ENCODE measurements at places on chromosomes 6 and 20.

DNA sequence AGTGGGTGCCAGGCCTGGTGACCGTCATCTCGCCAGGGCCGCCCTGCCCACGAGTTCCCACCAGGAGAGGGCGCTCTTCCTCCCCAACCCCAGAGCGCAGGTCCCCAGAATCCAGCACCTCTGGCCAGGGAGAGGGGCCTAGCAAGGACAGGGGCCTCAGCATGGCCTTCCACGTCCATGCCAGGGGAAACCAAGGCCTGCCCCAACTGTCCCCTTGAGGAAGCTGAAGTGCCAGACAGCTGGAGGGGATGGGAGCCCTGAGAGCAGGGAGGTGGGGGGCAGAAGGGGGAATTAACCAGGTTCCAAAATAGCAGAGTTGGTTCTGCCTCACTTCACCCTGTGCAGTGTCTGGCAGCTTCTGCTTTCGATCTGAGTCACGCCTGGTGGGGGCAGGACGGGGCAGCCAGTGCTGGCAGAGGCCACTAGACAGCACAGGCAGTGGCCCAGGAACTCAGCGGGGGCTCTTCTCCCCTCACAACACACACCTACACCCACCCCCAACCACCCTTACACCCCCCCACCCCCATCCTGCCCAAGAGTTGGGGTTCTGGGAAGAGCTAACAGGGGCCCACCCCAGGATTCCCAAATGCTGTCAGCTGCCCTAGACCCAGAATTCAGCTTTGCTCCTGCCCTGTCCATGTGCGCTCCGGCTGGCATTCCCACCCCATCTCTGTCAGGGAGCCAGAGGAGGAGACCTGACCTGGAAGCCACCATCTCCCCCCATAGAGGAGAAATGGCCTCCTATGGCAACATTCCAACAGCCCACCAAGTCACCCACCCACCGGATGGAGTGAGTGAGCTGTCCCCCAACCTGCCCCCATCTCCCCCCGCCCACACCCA, 29.2 kb downstream of the TFEB start:
- DNase-seq, result peak; percentile 68

- no peak for DNase-seq
These were observed 141.5 kb downstream of the MYB start for GRCh38 chr6:135322427-135323201.

GRCh38 chr6:100404051-100404450, 60.7 kb downstream of the SIM1 start:
- DNase-seq, result no peak

DNA sequence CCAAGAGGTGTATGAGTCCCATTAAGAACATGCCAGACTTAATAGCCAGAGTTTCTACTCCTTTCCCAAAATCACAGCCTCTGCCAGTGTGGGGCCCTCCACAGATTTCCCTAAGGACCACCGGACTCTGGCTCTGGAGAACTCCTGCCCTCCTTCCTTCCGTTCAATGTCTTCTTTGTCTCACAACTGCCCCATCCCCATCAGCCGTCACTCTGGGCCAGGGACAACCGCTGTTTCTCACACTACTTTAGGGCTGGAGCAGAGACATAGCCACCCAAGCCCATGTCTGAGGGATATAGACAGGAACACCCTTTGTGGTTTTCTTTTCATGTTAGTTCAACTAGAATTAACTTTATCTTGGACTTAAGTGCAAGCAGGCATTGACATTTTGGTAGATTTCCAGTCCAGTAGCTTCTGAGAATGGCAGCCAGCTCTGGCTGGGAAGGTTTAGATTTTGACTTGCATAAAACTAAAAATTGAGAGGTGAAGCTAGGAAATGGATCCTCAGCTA, 6.7 kb upstream of the ACSS1 start:
- no peak for DNase-seq

GRCh38 chr20:17622851-17623508, 53.1 kb downstream of the DSTN start:
- DNase-seq, result no peak

DNA sequence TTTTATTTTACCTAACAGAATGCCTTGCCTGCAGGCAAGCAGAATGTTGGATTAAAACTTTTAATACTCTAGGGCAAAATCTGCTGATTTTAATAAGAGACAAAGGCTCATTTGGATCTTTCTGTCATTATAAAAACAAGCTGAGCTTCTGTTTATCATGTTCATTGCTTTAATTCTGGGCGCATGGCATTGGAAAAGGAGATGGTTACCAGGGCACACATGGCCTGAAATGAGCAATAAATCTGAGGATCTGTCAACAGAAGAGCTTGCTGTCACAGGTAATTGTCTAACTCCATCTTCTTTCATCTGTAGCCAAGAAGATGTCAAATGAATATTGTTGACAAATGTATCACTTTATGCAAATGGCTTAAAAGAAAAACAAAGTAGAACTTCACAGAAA, 439.6 kb downstream of the DOK5 start:
- no peak for DNase-seq

GRCh38 chr6:25341203-25341552, 62.0 kb downstream of the CARMIL1 start:
- no peak for DNase-seq

GRCh38 chr6:108570517-108570916, 9.8 kb downstream of the FOXO3 start:
- no peak for DNase-seq

DNA sequence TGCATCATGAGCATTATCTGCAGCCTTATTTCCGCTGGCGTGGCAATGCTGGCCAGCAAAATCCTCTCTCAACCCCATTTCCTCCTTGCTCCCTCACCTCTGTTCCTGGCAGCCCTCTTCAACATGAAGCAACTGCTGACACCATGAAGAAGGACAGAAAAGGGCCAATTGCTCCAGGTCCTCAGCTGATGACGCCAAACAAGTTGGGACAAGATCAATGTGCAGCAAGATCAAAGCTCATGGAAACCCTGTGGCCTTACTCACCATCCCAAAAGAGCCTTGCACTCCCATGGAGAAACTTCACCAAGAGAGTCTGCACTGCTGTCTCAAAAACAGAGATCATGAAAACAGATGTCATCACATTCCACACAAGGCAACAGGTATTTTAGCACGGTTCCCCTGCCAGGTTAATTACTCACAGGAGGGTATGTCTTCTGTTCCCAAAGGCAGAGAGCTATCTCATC, 7.4 kb downstream of the GFOD1 start:
- DNase-seq, result no peak

GRCh38 chr6:128554302-128554701, 33.9 kb upstream of the PTPRK start:
- peak; percentile 2 for DNase-seq

DNA sequence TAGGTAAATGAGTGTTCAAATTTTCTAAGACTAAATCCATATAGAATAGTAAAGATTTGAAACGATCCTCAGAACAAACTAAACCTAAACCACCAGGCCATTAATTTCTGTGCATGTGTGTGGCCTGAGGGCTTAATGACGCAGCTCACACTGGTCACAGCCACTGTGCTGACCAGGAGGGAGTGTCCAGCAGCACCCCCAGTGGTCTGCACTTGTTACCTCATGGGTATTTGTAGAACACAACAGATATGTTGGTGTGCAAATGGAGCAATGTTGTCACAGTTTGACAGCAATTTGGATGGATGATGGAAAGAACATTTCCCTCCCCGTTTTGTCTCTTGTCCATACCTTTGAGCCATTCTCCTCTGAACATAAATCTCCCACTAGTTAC, 122.4 kb upstream of the EXOC2 start:
- DNase-seq, result no peak
